ENCODE measurements at places on chromosomes 12 and 14.
A peak's percentile ranks its signal among the peaks of the same experiment; 100 is the strongest.

- no peak for DNase-seq
These were observed 136.6 kb upstream of the NEDD1 start for GRCh38 chr12:96770219-96771102.

DNA sequence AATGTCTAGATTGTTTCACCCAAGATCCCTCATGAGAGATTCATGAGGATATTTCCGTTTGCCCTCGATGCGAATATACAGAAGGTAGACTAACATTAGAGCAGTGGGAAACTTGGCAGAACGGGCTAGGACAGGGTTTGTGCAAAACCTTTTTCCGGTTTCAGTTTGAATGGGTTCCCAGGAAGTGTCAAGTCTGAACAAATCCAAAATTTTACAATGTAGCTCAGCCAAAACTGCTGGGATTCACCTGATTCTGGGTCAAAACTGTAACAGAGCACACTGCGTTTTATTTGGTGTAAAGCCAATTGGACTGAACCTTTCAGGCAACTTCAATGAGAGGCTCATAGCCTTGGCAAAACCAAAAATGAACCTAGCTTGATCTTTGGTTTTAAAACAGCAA, 337.8 kb upstream of the DIO2 start:
- DNase-seq = no peak

DNA sequence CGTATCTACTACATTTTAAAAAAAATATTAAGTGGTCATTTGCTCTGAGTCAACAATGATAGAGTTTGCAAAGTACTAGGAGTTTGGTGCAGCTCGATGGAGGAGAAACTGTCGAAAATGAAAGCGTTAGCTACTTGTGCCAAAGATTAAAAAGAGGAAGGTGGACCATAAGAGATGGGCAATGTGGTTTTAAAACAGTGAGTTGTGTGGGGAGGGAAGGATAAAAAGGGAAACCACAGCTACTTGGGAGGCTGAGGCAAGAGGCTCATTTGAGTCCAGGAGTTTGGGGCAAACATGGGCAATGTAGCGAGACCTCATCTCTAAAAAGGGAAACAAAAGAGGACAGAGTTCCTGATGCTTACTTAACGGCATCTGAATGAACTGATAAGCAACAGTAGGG, 18.2 kb upstream of the STRAP start:
- no peak for DNase-seq

DNA sequence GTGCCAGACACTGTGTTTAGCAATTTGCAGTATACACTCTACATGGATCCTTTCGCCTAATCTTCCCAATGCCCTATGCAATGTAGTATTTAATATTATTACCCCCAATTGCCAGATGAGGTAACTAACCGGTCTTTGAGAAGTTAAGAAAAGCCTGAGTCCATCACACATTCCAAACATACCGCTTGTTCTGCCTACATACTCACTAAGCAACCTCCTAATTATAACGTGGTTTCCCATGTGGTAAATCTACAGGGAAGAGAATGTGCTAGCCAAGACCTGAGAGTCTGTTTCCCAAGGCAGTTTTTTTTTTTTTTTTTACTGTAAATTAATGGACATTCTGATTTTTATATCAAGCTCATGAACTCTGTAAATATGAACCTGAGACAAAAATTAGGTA, 37.2 kb downstream of the ATP2B1 start:
- no peak for DNase-seq

GRCh38 chr12:12716793-12717585, at the start of gene CDKN1B:
Gene CDKN1B (plus strand): TSS chr12:12717368. CDS start chr12:12717840, 472 bp downstream.
- DNase-seq = peak; percentile 88

GRCh38 chr12:104692557-104693218, 235.9 kb downstream of the CHST11 start:
- DNase-seq = no peak

GRCh38 chr12:27289414-27289813, 43.2 kb upstream of the BMAL2 start:
- DNase-seq = no peak

DNA sequence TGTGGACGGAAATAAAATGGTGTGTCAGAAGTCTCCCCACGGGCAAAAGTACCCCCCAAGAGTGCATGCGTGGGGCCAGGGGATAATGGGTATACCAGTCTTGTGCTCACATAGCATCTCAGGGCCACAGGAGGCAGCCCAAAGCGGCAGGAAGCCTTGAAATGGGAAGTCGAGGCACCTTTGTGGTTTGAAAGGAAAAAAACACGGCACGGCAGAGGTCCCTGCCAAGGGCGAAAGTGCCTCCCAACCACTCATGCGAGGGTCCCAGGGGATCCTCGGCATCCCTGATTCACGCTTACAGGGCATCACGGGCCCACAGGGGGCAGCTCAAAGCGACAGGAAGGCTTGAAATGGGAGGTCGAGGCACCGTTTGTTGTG, 583.2 kb downstream of the ALG10 start:
- no peak for DNase-seq

- no peak for DNase-seq
These were observed 72.4 kb downstream of the IFT43 start for GRCh38 chr14:76057914-76058313.

Data from thymus (tissue), 14 donors.